D341Med (cell line): ENCODE measurements at places on chromosomes 4 and X.

DNA sequence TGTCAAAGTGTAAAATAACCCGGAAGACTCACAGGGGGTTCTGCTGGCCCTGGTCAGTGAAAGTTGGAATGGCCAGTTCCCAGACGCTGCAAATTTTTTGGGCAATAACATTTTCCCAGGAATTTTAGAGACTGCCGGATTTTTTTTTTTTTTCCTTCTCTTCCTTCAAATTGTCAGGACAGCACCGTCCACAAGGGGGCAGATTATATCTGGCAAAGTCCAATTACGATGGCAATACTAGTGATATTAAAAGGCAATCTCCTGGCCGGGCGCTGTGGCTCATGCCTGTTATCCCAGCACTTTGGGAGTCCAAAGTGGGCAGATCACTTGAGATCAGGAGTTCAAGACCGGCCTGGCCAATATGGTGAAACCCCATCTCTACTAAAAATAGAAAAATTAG lies 20.5 kb downstream of the SLC25A5 start:
- peak; percentile 56 for DNase-seq

GRCh38 chrX:42567268-42567667 lies 210.7 kb downstream of the PPP1R2C start:
- no peak for DNase-seq

DNA sequence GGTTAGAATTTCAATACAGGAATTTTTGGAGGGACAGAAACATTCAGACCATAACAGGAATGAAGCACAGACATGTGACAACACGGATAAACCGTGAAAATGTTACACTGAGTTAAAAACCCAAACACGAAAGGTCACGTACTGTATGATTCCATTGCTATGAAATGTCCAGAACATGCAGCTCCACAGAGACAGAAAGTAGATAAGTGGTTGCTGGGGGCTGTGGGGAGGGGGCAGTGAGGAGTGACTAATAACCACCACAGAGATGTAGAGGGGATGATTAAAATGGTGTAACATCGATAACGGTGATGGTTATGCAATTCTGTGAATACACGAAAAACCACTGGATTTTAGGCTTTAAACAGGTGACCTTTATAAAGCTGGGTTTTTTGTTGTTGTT lies 8.3 kb downstream of the GPR143 start:
- DNase-seq, result no peak

DNA sequence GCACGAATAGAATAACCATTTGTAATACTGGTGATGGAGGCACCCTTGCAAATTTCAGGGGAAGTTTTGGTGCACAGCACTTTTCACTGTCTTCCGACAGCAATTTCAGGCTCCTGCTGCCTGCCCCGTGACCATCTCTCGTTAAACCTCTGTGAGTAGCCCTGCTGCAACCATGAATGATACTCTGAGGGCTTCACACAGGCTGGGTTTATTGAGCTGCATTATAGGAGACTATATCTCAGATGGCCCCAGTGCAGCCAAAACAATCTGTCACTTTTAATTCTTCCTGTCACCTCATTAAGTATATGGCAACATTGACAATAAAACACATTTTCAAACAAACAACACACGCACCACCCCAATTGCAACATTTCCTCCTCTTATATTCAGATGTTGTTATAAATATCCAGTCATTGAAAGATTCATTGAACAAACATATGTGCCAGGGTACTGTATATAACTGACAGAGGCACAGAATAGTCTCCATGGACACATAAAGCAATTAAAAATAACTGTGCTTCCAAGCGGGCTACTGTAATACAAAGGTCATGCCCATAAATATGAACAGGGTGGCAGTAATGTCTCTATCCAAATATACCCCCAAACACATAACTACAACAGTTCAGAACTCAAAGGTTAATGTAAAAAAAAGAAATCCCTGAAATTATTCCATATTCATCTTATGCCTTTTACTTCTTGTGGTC lies 477.0 kb downstream of the GBA3 start:
- DNase-seq, result no peak

DNA sequence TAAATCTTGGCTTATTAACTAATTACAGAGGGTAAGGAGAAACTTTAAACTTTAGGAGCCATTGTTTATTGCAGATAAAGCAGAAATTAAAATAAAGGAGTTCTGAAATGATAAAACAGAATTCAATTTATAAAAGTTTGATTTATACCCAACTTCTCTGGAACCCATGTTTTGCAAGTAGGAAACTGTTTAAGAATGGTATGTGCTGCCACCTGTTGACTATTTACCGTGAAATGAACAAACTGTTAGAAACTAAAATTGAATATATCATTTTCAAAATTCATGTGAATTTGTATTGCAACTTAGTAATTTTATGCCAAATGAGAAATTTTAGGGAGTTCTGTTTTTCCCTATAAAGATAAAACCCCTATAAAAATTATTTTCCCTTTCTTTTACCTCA lies 11.0 kb upstream of the TBC1D8B start:
- no peak for DNase-seq

GRCh38 chr4:152094970-152095700 lies 334.3 kb upstream of the GATB start:
- DNase-seq, result no peak

DNA sequence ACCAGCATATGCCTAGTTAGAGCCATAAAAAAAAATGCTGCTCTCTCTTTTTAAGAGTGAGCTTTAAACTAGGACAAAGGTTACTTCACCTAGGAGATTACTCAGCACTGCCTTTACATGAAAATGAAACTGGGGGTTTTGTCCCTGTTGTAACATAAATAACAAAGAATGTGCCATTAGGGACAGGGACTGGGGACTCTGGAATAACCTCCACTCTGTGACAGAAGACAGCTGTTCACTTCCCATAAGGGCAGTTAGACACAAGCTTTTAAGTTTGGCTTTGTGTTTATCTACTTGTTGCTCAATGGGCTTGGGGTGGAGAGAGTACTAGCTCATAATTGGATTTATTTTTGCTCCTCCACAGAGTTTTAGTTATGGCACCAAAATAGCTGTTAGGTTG lies 11.9 kb downstream of the ENPEP start:
- DNase-seq, result no peak

- DNase-seq, result no peak
These were observed 165.5 kb downstream of the EFNB1 start for GRCh38 chrX:68994135-68994890.

GRCh38 chr4:94400191-94400590 lies 51.6 kb upstream of the PDLIM5 start:
- no peak for DNase-seq

DNA sequence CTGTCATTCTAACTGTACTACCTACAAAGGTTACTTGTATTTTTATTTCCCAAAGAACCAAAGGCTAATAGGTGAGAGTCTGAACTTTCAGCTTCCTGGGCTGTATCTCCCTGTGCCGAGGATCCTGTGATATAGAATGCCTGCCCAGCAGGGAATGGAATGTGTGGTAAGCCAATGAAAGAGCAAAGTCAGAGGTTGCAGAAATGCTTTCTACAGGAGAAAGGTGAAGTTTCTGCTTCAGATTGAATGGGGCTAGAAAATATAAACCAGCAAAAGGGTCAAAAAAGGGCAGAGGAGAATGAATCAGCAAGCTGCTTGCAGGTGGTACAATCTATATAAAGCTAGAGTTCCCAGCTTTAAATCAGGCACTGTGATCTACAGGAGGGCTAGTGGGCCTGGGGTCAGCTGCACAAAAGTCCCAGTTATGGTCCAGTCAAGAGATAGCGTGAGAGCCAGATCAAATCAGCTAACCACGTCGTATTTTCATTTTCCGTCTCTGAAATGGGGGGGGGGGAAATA lies 146.1 kb downstream of the DCTD start:
- DNase-seq, result no peak

- no peak for DNase-seq
These were observed 84.3 kb downstream of the RRAGB start for GRCh38 chrX:55801811-55802210.

DNA sequence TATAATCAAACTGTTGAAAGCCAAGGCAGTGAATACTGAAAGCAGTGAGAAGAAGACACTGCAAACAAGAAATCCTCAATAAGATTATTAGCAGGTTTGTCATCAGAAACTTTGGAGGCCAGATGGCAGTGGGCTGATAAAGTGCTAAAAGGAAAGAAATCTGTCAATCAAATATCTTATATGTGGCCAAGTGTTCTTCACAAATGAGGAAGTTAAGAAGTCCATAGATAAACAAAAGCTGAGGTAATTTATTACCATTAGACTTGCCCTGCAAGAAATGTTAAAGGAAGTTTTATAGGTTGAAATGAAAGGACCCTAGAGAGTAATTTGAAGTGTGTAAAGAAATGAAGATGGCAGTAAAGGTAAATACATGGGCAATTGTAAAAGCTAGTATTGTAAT lies 586.6 kb downstream of the RAPGEF2 start:
- no peak for DNase-seq

GRCh38 chr4:17232566-17233253 lies 279.2 kb downstream of the QDPR start:
- DNase-seq, result no peak

DNA sequence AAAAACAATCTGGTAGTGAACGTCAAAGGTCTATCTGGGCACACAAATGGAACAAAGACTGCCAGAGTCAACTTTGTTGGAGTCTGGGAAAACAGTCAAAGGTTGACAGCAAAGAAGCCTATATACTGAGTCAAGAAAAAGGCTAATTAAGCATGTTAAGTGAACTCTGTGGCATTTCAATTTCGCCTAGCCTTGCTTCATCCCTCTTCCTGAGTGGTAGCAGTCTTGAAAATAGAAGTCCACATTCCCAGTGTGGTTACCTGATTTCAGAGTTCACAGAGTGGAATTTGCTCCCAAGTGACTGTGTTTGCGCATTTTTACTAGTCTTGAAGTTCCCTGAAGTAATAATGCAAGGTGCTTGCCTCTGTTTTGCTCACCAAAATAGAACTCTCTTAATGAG lies 760.0 kb downstream of the FSTL5 start:
- no peak for DNase-seq

GRCh38 chr4:25169446-25169845 lies 9.2 kb upstream of the SEPSECS start:
- no peak for DNase-seq

DNA sequence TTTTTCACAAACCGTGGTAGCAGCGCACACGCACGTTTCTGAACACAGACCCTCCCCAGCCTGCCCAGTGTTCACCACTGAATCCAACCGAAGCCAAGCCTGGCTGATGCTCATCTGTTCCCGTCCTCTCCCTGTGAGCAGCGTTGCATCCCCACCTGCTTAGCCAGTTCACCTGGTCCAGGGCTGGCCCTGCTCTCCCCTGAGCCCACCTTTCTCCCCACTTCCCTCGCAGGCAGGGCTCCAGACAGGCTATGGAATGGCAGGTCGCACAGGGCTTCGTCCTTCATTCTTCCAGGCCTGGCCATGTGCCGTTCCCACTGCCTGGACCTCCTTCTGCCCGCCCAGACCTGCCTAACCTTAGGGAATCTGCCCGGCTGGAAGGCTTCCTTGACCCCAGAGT lies 246.9 kb downstream of the EVC2 start:
- DNase-seq, result no peak

GRCh38 chr4:154807042-154807630 lies 26.1 kb downstream of the RBM46 start:
- no peak for DNase-seq

- DNase-seq, result no peak
These were observed 212.8 kb downstream of the SPANXN3 start for GRCh38 chrX:143304518-143304917.

GRCh38 chrX:1582686-1583437 lies 8.5 kb upstream of the AKAP17A start:
- no peak for DNase-seq

DNA sequence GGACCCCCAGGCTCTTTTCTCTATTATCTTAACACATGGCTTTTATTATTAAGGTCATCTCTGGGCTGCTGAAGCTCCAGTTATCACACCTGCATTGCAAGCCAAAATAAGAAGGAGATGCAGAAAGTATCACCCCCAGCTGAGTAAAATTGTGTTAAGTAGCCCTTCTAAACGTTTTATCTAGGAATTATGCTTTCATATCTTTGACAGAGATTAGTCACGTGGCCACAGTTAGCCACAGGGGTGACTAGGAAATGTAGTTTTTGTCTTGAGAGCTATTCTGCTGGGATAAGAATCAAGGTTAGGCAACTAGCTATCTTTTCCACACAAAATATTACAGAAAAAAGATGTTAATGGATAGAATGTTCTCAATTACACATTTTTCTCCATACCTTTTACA lies 102.1 kb downstream of the ANXA3 start:
- DNase-seq, result no peak

GRCh38 chr4:53854991-53855568 lies 209.3 kb downstream of the CHIC2 start:
- DNase-seq, result no peak

DNA sequence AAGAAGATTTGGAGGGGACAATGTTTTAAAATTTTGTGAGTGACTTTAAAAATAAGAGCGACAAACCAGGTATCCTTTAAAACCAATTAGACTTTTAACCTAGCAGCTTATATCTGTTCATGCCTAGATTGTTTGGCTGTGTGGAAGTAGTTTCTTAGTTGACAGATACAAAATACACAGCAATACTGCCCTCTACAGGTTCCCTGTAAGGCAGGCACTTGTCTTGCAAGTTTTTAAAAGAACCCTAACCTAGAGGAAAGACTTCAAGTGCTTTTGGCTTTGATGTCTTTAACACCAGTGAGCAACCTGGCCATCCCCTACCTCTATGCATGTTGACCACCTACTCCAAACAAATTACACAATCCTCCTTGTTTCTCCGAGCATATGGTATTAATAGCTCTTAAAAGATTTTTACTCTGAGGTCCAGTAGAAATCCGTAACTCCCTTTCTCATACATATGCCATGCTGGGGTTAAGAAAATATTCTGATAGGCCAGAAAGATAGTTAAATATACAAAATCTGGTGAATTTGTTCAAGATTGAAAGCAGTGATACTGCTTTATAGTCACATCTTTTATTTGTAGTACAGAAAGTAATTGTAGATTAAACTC lies 273.0 kb downstream of the ARHGAP24 start:
- DNase-seq, result peak; percentile 48

- DNase-seq, result no peak
These were observed 890.4 kb downstream of the SH3BGRL start for GRCh38 chrX:82092307-82092706.

DNA sequence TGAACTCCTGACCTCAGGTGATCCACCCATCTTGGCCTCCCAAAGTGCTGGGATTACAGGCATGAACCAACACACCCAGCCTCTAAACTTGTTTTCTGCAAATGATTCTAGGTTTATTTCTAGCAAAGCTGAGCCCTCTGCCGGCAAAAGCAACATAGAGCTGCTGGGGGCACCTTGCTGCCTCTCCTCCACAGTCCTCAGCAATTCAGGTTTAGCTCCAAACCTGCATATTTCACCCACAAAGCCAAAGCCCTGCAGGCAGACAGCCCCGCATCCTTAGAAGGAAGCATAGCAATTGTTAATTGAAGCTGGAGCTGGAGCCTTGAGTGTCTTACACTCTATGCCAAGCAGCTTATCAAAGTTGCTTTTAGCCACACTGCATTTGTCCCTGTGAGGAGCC lies 24.9 kb upstream of the OCIAD2 start:
- peak; percentile 41 for DNase-seq

GRCh38 chrX:25009407-25009806 lies 6.4 kb downstream of the ARX start:
- DNase-seq, result no peak
